ENCODE measurements at places on chromosomes 4 and X. TPM values are rescaled to one million over a fixed set of nuclear protein-coding genes. Genes with fewer than 3 reads are reported as not detected.

The RBM46 gene
- total RNA-seq: not detected

The PRMT9 gene
- 6.8 TPM for total RNA-seq

The MMRN1 gene
- total RNA-seq: not detected

The ASB12 gene
- not detected for total RNA-seq

The BEX4 gene
- 24.6 TPM for total RNA-seq

The IGSF1 gene
- not detected for total RNA-seq

The BGN gene
- total RNA-seq: not detected

The ETFDH gene
- total RNA-seq: 28.5 TPM

The GUCY1A1 gene
- total RNA-seq: 0.14 TPM

The FGG gene
- total RNA-seq: not detected

The BMX gene
- total RNA-seq: not detected

The PAGE2B gene
- 0.52 TPM for total RNA-seq

The EXOC1 gene
- total RNA-seq: 22.2 TPM

The ZDHHC15 gene
- total RNA-seq: 0.30 TPM

The TMEM35A gene
- total RNA-seq: not detected

The IL15 gene
- total RNA-seq: 0.49 TPM

The SPACA5 gene
- total RNA-seq: not detected

The AP1AR gene
- total RNA-seq: 22.4 TPM

The EDA gene
- total RNA-seq: 1.4 TPM

The ABCG2 gene
- total RNA-seq: 0.78 TPM

The TCEAL7 gene
- not detected for total RNA-seq

The C4orf50 gene
- total RNA-seq: not detected

The F8 gene
- 4.3 TPM for total RNA-seq

The NPY1R gene
- total RNA-seq: not detected

The ARMCX1 gene
- total RNA-seq: 6.9 TPM

The CXCL3 gene
- not detected for total RNA-seq

The SMIM10 gene
- total RNA-seq: 2.8 TPM

The PNMA5 gene
- not detected for total RNA-seq

The MID1IP1 gene
- 97.4 TPM for total RNA-seq

The PABPC5 gene
- total RNA-seq: not detected

The ARX gene
- not detected for total RNA-seq

The GLUD2 gene
- total RNA-seq: 0.14 TPM

The ANXA3 gene
- total RNA-seq: 2.8 TPM

The MAB21L2 gene
- total RNA-seq: not detected

The NDP gene
- not detected for total RNA-seq

The DRD5 gene
- total RNA-seq: not detected

The TRPC5OS gene
- not detected for total RNA-seq

The CT45A10 gene
- not detected for total RNA-seq

The USP46 gene
- 6.1 TPM for total RNA-seq

The PROM1 gene
- 0.56 TPM for total RNA-seq

The NLGN3 gene
- 0.58 TPM for total RNA-seq

The ARL9 gene
- total RNA-seq: 0.45 TPM

The PABPC4L gene
- not detected for total RNA-seq

The NWD2 gene
- total RNA-seq: not detected

The VEGFC gene
- total RNA-seq: not detected

The USP17L5 gene
- not detected for total RNA-seq
